ENCODE measurements at places on chromosomes 6 and 20. TPM values are rescaled to one million over a fixed set of nuclear protein-coding genes. Genes with fewer than 3 reads are reported as not detected.

Gene KCNQ5
- total RNA-seq, result 10.0 TPM

Gene COL9A3
- not detected for total RNA-seq

Gene BPIFA1
- total RNA-seq, result not detected

Gene DLK2
- total RNA-seq, result not detected

Gene OOEP
- 0.87 TPM for total RNA-seq

Gene SNTA1
- total RNA-seq, result 13.4 TPM

Gene PGBD1
- total RNA-seq, result 4.0 TPM

Gene PPP2R5D
- total RNA-seq, result 66.5 TPM

Gene MYH7B
- 0.26 TPM for total RNA-seq

Gene FOXQ1
- not detected for total RNA-seq

Gene TXNDC5
- total RNA-seq, result 36.9 TPM

Gene TCP11
- not detected for total RNA-seq

Gene MLN
- total RNA-seq, result not detected

Gene HUS1B
- total RNA-seq, result 1.8 TPM

Gene NECAB3
- 38.2 TPM for total RNA-seq

Gene CCR6
- 3.8 TPM for total RNA-seq

Gene BPIFB6
- not detected for total RNA-seq

Gene C20orf96
- total RNA-seq, result 6.8 TPM

Gene KLC4
- 11.1 TPM for total RNA-seq

Data from activated CD8-positive, alpha-beta T cell treated with anti-CD3 and anti-CD28 coated beads, Interleukin-2, amount 10 ng/mL, durations not matched to agents 7 days and 5 days (primary cell).